Activated T-cell treated with anti-CD3 and anti-CD28 coated beads, Interleukin-2, amount 50 U/mL, for 72 hours (primary cell): ENCODE measurements at places on chromosomes 4 and X.

DNA sequence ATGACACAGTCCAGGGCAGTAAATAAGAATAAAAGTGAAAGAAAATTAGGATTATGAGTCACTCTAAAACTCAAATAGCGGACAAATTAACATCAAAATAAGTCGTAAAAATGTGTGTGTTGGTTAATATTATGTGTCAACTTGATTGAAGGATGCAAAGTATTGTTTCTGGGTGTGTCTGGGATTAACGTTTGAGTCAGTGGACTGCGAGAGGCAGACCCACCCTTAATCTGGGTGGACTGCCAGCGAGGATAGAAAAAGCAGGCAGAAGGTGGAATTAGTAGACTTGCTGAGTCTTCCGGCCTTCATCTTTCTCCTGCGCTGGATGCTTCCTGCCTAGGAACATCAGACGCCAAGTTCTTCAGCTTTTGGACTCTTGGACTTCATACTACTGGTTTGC, 324.3 kb upstream of the PCDH10 start:
- no peak for DNase-seq

DNA sequence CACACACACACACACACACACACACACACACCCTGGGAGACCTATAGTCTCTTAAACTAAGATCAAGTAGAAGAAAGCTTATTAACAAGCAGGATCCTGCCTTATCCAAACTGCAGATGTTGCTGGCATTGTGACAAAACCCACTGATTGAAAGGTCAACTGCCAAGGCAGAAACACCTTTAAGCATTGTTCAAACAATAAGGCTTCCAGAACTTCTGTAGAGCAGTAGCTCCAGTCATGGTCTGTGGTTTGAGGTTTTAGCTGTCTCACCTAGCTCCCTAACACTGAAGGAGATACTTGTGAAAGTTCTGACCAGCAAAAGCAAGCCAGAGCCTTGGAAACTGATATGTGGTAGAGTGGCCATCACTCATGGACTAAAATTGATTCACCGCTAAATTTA, 59.8 kb downstream of the PTCHD1 start:
- no peak for DNase-seq

DNA sequence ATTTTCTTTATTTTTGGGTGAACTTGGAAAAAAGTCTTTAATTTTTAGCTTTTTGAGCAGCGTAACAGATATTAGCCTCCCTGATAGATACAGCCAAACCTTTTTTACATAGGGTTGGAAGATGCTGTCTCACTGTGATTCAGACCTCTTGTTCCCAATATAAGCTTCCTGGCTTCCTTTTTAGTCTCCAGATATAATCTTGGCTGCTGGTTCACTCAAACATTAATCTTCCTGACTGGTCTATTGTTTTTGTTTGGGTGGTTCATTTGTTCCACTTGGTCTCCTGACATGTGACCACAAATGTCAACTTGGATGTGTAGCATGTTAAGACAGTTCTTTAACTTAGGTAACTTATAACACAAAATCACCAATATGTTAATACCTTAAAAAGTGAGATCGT, 23.0 kb downstream of the RPA4 start:
- no peak for DNase-seq

DNA sequence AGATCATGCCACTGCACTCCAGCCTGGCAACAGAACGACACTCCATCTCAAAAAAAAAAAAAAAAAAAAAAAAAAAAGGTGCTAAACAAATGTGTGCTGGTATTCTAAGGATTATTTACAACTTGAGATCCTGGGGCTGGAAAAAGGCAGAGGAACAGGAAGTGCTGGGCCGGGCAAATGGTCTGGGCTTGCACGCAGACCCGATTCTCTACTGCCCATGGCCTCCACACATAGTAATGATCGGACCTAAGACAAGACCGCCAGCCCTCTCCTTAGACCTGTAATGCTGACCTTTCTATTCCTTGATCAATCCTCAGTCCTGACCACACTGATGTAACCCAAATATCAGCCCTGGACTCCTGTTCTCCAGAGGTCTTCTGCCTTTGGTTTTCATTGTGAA, 67.8 kb downstream of the EFNB1 start:
- no peak for DNase-seq

DNA sequence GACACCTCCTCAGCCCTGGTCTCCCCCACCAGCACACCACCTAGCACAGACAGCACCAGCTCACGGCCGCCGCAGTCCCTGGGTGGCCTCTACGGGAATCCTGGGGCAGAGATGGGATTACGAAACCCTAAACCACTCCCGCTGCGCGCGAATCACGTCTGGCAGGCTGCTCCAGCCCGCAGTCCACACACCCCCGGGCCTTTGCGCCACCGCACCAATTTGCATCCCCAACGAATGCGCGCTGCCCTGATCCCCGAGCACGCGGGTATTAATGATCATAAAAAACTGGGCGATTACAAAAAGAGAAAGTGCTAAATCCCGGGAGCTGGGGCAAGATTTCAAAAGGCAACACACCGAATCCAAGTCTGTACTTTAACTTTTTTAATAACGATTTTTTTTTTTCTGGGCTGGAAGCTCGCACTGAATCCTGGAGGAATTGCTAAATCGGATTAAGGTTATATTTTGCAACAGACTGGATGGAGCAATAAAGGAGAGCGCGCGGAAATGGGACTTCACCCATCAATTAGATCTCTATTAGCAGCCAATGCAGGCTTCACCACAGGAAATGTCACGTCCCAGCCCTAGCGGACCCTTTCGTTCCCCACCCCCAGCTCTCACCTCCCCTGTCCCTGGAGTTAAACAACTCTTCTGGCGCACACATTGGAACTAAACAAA, 69.8 kb upstream of the TMEM33 start:
- DNase-seq, result no peak

DNA sequence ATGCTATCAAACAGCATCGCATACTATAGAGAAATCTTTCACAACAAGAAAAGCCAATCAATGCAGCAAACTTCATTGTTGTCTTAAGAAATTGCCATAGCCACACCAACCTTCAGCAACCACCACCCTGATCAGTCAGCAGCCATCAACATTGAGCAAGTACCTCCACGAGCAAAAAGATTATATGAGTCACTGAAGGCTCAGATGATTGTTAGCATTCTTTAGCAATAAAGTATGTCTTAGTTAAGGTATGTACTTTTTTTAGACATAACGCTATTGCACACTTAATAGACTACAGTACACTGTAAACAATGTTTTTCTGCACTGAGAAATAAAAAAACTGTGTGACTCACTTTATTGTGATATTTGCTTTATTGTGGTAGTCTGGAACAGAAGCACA, 37.8 kb upstream of the FUNDC1 start:
- DNase-seq, result no peak
